ENCODE measurements at places on chromosomes 1 and 21. TPM values are rescaled to one million over a fixed set of nuclear protein-coding genes. Genes with fewer than 3 reads are reported as not detected.

The BARHL2 gene
- not detected for total RNA-seq

GRCh38 chr1:6123083-6123482 is 57.0 kb downstream of the CHD5 start:
- no peak for DNase-seq

GRCh38 chr1:202952099-202952498 is 6.0 kb downstream of the ADIPOR1 start:
- DNase-seq, result no peak

- DNase-seq, result no peak
Measured at GRCh38 chr1:187987236-187987776, 1158.6 kb downstream of the PLA2G4A start.

DNA sequence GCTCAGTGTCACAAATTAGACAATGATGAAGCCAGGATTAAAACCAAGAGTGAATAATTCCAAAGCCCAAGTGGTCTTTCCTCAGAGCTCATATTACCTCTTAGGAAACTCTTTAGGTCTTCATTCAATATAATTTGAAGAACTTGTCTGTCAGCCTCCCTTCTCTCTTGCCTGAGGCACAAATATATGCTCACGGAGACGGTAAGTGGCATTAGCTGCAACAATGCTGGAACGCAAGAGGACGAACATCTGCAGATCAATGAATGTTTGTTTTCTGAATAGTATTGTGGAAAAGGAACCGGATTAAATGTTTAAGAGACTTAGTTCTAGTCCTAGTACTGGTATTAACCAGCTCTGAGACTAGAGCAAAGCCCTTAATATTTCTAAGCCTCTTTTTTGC is 39.7 kb upstream of the LYST start:
- DNase-seq, result no peak

DNA sequence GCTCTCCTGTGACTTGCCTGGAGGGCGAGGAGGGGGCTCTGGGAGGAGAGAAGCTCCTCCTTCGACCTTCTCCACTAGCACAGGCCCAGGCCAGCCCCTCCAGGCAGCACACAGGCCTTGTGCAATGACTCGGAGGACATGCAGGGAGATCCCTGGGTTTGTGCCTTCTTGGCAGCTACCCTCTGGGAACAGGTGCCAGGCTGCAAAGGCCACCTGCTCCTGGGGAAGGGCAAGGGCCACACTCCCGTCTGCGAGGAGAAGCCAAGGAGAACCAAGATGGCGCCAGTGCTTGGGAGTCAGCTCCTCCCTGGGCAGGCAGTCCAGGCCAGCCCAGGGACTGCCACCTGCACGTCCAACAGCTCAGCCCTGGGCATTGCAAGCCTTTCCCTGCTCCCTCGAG is 15.3 kb downstream of the CASZ1 start:
- DNase-seq, result no peak

GRCh38 chr1:153368495-153368894 is 6.9 kb downstream of the S100A12 start:
- no peak for DNase-seq

DNA sequence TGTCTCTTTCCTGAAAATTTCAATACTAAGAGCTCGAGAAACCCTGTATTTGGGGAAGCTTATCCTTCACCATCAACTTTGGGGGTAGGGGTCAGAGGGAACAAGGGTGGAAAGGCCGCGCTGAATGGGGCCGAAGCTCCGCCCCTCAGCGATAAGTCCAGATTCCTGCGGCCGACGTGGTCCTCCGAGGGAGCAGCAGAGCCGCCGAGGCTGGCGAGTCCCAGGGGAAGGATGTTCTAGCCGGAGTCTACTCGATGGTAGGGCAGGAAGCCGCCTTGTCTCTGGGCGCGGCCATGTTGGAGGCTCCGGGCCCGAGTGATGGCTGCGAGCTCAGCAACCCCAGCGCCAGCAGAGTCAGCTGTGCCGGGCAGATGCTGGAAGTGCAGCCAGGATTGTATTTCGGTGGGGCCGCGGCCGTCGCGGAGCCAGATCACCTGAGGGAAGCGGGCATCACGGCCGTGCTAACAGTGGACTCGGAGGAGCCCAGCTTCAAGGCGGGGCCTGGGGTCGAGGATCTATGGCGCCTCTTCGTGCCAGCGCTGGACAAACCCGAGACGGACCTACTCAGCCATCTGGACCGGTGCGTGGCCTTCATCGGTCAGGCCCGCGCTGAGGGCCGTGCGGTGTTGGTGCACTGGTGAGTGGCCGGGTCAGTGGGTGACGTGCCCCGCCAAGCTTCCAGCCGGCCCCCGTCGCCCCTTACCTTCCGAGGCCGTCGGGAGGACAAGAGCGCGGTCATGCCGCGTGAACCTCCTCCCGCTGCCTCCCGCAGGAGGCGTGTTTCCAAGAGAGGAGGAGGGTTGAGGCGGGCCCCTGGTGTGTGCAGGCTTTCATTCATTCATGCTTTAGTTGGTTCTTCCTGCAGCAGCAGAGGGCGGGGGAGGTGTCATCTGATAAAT is at the start of gene DUSP12:
Gene DUSP12 (plus strand): TSS at position 278 of the 899 bp plus-strand sequence. CDS start 16 bp downstream, at position 294.
- peak; percentile 98 for DNase-seq
